Large intestine (tissue), 12 donors: ENCODE measurements at places on chromosomes 3 and 15. TPM values are rescaled to one million over a fixed set of nuclear protein-coding genes. Genes with fewer than 3 reads are reported as not detected.

GRCh38 chr15:45827766-45828165, 192.9 kb downstream of the SQOR start:
- no peaks in the 10 kb centered on the region for H3K27me3 ChIP-seq
- DNase-seq: no peak
- no peaks in the 10 kb centered on the region for H3K36me3 ChIP-seq
- H3K4me3 ChIP-seq: no peak overlapping the region
- H3K27ac ChIP-seq: no peak overlapping the region

DNA sequence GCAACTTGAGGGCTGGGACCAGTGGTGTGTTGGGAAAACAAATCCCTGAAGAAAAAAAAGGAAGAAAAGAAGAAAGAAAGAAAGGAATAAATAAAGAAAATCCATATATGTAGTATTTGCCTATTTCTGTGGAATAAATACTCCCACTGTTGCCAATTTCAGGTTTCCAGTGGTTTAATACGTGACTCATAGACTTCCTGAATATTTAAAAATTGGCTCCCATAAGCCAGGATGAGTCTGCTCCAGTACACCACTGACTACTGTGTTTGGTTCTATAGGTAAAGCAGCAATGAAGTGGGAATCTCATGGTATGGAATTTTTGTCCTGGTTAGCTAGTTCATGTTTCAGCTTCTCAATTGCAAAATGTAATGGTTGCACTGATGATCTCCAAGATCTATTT, 31.6 kb downstream of the PYDC2 start:
- no peak overlapping the region for H3K27ac ChIP-seq
- no peak overlapping the region for H3K4me3 ChIP-seq
- no peaks in the 10 kb centered on the region for H3K36me3 ChIP-seq
- H3K4me1 ChIP-seq: no peaks in the 10 kb centered on the region

Gene ANKUB1
- polyA plus RNA-seq: 0.12 TPM

DNA sequence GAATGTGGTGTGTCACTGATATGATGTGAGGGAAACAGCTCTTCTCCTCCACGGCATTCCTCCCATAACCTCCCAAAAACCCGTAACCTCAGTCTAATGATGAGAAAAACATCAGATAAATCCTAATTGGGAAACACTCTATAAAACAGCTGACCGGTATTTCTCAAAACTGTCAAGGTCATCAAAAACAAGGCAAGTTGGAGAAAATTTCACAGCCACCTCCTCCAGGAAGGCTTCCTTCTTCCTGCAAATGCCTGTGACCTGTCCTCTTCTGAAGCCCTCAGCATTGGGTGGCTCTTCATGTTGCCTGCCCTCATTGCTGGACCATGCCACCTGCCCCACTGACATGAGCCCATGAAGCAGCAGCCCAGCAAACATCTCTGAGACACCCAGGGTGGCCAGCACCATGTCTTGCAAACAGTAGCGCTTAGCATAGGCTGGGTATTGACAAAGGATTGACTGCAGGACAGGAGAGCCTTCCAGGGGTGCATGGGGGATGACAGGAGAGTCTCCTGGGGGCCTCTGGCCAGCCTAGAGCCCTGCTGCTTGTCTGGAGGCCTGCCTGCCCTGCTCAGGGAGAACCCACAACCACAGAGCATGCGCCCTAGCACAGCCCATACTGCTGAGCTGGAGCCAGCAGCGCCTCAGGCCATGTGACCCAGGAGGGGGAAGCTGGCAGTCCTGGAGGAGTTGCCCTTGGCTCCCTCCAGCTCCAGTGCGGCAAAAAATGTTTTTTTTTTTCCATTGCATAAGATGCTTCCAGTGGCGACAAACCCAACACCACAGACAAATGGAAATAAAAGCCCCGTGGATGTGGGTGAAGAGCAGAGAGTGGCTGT, 49.7 kb downstream of the XXYLT1 start:
- no peak for DNase-seq
- H3K27me3 ChIP-seq: no peaks in the 10 kb centered on the region
- no peak overlapping the region for H3K27ac ChIP-seq
- H3K4me1 ChIP-seq: no peaks in the 10 kb centered on the region
- peaks cover 2% of the 10 kb centered on the region for H3K36me3 ChIP-seq

Gene CPLX3
- not detected for polyA plus RNA-seq

DNA sequence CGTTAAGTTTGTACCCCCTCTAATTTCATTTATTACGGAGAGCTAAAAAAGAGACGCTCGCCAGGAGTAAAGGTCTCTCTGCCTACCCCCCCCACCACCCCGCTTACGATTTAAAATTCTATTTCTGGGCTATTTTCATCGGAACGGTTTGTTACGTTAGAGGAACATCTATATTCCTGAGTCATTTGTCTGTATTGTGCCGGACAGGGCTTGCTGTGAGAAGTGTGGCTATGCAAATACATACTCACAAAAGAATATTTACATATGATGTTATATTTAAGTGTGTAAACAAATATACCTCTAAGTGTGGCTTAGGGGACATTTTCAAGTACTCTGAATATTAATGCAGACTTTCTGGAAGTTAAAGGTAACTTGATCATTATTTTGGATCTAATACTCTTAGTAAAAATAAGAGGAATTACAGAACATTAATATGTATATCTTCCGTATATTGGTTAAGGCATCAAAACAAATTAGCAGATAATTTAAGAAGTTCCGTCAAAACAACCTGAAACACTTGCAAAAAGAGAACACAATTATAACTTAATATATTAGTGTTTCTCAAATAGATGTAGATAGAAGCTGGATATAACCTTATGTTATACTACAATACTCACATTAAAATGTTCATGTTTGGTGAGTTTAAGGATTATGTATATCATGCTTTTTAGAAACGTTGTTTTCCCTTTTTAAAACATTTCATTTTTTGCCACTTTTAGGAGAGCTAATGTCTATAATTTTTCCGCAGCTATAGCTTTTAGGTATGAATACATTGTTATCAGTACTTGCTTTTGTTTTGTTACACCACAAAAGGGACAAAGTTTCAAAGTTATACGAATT, 1.6 kb upstream of the SHOX2 start:
- H3K4me1 ChIP-seq: peaks cover 33% of the 10 kb centered on the region
- H3K27me3 ChIP-seq: peaks cover 66% of the 10 kb centered on the region
- H3K4me3 ChIP-seq: no peak overlapping the region
- no peak for DNase-seq

- no peak overlapping the region for H3K4me3 ChIP-seq
- no peaks in the 10 kb centered on the region for H3K4me1 ChIP-seq
- H3K27ac ChIP-seq: no peak overlapping the region
- DNase-seq: no peak
Observed at GRCh38 chr3:188060264-188060835, 93.6 kb upstream of the LPP start.

GRCh38 chr3:102158080-102158740, 276.6 kb upstream of the ZPLD1 start:
- peaks cover 3% of the 10 kb centered on the region for H3K4me1 ChIP-seq
- no peaks in the 10 kb centered on the region for H3K27me3 ChIP-seq
- H3K4me3 ChIP-seq: no peak overlapping the region
- H3K27ac ChIP-seq: no peak overlapping the region

Gene C15orf61
- polyA plus RNA-seq: 4.9 TPM

DNA sequence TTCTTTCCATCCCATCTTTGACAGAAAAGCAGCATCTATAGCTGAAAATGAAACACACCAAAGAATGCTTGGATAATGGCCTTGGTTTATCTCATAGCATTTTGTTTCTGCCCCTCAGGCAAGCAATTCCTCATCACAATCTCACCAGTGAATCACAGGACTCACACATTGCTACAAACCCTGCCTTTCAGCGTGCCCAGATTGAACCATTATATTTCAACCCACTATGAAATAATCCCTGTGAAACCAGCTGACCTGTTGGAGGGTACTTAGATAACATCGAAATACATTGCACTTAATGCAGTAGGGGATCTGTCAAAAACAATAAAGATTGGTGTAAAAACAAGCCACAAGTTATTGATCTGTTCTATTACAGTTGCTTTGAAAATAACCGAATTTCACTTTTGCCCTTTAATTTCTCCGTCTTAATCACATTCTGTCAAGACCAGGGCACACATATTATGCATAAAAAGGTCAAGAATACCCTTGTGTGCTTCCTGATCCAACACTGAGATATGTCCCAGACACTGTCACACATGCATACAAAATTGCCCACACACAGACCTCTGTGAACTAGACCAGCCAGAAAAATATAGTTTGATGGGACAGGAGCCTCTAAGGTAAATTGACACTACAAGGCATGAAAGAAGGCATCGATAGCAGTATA, 839.8 kb downstream of the NTRK3 start:
- no peaks in the 10 kb centered on the region for H3K36me3 ChIP-seq
- no peaks in the 10 kb centered on the region for H3K4me1 ChIP-seq
- H3K4me3 ChIP-seq: no peak overlapping the region
- no peak overlapping the region for H3K27ac ChIP-seq
- no peaks in the 10 kb centered on the region for H3K27me3 ChIP-seq
